ENCODE measurements at places on chromosomes 7 and 10.

- H3K4me3 ChIP-seq: peak overlapping the region; percentile 49
- H3K27me3 ChIP-seq: no peaks in the 10 kb centered on the region
- peaks cover 94% of the 10 kb centered on the region for H3K4me1 ChIP-seq
- peak overlapping the region; percentile 81 for H3K27ac ChIP-seq
- DNase-seq: peak; percentile 54
These were observed 127.8 kb downstream of the CELF2 start for GRCh38 chr10:11145495-11145855.

DNA sequence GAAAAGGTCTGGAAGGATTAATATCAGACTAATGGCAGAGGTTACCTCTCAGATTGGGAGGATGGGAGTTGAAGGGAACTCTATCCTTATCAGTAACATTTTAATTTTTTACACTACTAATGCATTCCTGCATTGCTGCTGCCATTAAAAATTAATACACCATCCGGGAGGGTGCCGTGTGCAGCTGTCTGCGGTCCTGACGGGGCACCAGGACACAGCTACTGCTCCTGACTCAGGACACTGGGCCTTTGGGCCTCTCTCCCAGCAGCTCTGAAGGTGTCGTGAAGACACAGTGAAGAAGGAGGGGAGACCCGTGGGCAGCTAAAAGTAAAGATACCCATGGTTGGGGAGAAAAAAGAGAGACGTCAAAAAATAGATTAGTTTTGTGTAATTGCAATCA, 23.4 kb upstream of the HK1 start:
- H3K4me1 ChIP-seq: no peaks in the 10 kb centered on the region
- DNase-seq: no peak
- no peaks in the 10 kb centered on the region for H3K27me3 ChIP-seq
- no peak overlapping the region for H3K4me3 ChIP-seq
- H3K27ac ChIP-seq: no peak overlapping the region

- peak within 1 kb of the TSS; percentile 73 for H3K4me3 ChIP-seq
- H3K27me3 ChIP-seq: no peaks in the 10 kb centered on the region
- no peak for DNase-seq
- no peak within 1 kb of the TSS for H3K27ac ChIP-seq
- H3K4me1 ChIP-seq: no peaks in the 10 kb centered on the region
These were observed at the start of gene DNAJC12 for GRCh38 chr10:67837541-67838314. Gene DNAJC12, minus strand, starts transcription at chr10:67838188. Its CDS starts 177 bp downstream, at chr10:67838011.

- H3K27ac ChIP-seq: no peak overlapping the region
- no peak overlapping the region for H3K4me3 ChIP-seq
- no peaks in the 10 kb centered on the region for H3K4me1 ChIP-seq
- H3K36me3 ChIP-seq: no peaks in the 10 kb centered on the region
- DNase-seq: no peak
- no peaks in the 10 kb centered on the region for H3K27me3 ChIP-seq
These were observed 347.8 kb downstream of the IPMK start for GRCh38 chr10:57919864-57920263.

DNA sequence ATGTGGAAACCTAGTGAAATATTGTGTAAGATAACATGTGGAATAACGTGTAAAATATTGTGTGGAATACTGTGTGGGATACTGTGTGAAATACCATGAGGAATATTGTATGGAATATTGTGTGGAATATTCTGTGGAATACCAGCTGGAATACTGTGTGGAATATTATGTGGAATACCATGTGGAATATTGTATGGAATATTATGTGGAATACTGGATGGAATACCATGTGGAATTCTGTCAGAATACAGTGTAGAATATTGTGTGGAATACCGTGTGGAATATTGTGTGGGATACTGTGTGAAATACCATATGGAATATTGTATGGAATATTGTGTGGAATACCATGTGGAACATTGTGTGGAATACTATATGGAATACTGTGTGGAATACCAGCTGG, 134.6 kb upstream of the CHST15 start:
- peaks cover 30% of the 10 kb centered on the region for H3K4me1 ChIP-seq
- no peak overlapping the region for H3K4me3 ChIP-seq
- peak overlapping the region; percentile 75 for H3K27ac ChIP-seq
- H3K36me3 ChIP-seq: peaks cover 5% of the 10 kb centered on the region

DNA sequence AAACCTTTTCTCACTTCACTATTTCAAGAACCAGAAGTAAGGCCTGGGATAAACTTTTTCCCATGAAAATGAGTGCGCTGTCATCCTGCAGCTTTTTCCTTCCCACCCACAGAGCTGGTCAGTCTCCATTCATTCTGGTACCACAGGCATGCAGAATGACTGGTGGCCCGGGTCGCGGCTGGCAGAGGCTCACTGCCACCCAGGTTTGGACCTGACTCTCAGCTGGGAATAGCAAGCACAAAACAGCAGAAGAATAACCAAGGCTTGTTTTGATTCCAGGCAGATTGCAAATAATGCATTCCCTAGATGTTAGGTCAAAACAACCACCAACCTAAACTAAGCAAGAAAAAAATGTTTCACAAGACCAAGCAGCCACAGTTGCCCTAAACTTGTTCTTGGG, 190.5 kb upstream of the NRP1 start:
- peaks cover 8% of the 10 kb centered on the region for H3K27me3 ChIP-seq
- no peak overlapping the region for H3K27ac ChIP-seq
- no peaks in the 10 kb centered on the region for H3K36me3 ChIP-seq
- no peak overlapping the region for H3K4me3 ChIP-seq

- H3K4me1 ChIP-seq: no peaks in the 10 kb centered on the region
- H3K27me3 ChIP-seq: no peaks in the 10 kb centered on the region
- no peak for DNase-seq
- H3K27ac ChIP-seq: no peak overlapping the region
- no peaks in the 10 kb centered on the region for H3K36me3 ChIP-seq
- H3K4me3 ChIP-seq: no peak overlapping the region
These were observed 228.8 kb downstream of the HDAC9 start for GRCh38 chr7:18724318-18724717.

GRCh38 chr10:3908183-3908582, 123.2 kb upstream of the KLF6 start:
- DNase-seq: no peak
- no peak overlapping the region for H3K27ac ChIP-seq
- H3K4me1 ChIP-seq: peaks cover 43% of the 10 kb centered on the region

Data from naive B cell (primary cell).